NCI-H1436 (cell line): ENCODE measurements at places on chromosomes 1 and 21.

DNA sequence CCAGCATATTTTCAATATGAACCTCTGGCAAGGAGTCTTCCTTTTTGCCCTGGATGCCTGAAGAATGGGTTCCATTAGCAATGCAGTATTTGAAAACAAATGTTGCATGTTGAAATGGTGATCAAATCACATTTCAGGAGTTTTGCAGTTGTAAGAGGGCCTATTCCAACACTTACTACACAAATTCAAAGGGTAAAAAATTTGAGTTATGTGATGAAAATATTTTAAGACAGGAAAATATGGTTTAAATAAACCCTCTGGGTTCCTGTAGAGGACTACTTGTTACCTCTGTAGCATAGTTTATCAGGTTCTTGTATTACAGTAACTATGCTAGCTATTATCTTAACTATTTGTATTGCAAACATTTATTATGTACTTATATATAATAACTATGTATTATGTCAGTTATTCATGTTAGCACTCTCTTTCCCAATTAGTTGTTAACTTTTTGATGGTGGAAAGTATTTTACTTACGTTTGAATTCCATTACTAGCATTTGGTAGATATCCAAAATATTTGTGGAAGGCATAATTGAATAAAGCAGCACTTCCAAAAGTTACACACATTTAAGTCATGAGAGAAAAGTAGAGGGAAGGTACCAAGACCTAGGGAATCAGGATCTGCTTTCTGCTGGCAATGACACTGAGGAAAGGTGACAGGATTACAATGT, 312.9 kb downstream of the GRIK1 start:
- DNase-seq = no peak

DNA sequence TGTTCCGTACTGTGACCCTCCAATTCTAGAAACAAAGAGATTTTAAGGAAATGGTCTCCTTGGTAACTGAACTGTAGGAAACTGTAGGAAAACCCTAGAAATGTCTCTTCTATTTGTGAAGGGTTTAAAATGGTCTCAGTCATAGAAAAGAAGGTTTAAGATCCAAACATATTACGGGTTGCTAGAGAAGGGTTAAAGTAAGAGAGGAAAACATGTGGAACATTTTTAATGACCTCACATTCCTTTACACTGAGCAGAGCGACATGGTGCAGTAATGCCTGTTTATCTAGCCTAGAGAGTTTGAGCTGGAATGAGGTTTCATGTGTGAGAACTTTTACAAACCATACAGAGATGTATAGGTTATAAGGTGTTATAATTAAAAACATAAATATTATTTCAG, 36.9 kb upstream of the C1orf105 start:
- DNase-seq = no peak

DNA sequence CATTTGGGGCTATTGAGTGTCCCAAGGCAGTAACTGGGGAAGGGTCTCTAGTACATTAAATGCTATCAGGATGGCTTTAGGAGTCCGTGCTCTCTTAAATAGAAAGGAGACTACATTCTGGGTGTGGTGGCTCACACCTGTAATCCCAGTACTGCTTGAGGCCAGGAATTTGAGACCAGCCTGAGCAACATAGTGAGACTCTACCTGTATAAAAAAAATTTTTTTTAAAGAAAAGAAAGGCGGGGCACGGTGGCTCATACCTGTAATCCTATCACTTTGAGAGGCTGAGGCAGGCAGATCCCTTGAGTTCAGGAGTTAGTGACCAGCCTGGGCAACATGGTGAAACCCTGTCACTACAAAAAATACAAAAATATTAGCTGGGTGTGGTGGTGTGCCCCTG, 21.5 kb downstream of the OSBPL9 start:
- DNase-seq = no peak

GRCh38 chr1:200081151-200081968, 53.9 kb downstream of the NR5A2 start:
- no peak for DNase-seq

- DNase-seq = no peak
Measured at GRCh38 chr1:57350610-57351009, 73.2 kb downstream of the DAB1 start.

DNA sequence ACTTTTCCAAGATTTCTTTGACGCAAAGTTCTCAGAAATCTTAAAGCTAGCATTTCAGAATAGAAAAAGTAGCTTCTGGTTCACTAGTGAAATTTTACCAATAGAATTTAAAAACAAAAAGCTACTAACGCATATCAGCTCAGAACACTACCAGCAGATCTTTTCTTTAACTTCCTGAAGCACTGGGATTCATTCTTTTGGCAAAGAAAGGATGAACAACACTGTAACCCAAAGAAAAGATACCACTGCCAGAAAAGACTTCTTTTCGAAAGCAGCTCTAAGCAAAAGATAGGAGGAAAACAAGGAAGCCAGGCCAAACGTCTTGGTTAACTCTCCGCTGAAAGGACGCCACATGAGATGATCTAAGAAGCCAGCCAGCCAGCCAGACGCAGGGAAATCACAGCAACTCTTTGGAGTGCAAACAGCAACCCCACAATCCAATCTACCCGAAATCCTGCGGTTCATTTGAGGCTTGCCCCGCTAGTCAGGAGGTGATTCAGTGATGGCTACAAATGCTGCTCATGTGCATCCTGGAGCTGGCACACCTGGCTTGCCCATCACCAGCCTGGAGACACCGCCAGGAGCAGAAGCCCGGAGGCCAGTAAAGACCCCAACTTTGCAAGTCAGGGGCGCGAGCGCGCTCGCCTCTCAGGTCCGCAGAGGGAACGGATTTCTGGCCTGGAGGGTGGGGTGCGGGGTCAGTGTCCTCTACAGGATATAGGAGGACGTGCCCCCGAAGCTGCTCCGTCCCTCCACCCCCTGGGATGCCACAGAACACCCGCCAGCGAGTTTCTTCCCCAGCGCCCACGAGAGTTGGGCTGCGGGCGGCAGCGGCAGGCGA, 812 bp downstream of the NBPF1 start:
- no peak for DNase-seq
